ENCODE measurements at places on chromosomes 1 and 21.

DNA sequence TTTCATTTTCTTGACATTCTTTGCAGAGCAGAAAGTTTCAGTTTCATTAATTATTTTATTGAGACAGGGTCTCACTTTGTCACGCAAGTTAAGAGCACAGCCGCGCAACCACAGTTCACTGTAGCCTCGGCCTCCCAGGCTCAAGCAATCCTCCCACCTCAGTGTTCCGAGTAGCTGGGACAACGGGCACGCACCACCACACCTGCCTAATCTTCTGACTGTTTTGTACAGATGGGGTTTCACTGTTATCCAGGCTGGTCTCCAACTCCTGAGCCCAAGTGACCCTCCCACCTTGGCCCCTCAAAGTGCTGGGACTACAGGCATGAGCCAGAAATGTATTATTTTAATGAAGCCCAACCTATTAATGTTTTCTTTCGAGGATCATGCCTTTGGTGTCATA is 3.0 kb upstream of the SPATC1L start:
- DNase-seq, result no peak

DNA sequence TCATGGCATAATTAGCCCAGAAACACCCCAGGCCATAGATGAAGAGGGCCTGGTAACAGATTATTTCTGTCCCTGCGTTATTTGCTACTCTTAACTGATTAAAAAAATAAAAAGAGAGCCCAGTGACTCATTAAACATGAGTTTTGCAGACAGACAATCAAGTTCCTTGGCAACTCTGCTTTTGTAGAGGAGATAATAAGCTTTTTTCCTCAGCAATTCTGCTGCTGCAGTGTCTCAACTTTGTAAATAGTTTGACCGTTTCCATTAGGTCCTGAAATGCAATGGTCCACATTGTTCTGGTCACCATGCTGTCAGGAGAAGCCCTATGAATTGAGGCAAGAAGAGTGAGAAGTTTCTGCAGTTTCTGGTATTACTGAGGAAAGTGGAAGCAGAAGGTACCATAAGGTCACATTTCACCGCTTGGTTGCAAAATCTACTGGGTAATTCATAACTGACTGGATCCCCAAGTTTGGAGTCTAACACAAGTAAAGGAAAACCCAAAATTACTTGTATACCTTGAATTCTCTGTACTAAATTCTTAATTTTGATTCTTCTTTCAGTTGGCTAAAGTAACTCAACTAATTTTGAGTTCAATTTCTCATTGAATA is 139.5 kb downstream of the ZZZ3 start:
- no peak for DNase-seq

GRCh38 chr1:24483441-24483840 is 19.2 kb upstream of the RCAN3 start:
- no peak for DNase-seq

DNA sequence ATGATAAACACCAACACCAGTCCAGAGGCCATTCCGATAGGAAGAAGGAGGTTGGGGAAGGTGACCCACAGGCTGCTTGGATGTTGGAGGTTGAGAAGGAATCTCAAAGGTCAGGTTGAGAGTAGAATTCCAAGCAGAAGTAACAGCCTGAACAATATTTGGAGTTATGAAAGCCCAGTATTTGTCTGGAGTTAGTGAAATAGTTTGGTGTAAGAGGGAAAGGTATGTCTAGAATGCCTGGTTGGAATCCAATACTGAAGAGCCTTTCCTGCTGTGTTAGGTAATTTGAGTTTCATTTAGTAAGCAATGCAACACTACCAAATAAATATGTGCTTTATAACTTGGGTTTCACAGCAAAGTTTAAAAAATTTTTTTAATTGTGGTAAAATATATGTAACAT is 70.5 kb upstream of the MCOLN3 start:
- DNase-seq, result no peak

GRCh38 chr1:93716941-93717368 is 35.3 kb upstream of the BCAR3 start:
- no peak for DNase-seq

GRCh38 chr21:39633770-39634181 is 21.0 kb downstream of the B3GALT5 start:
- no peak for DNase-seq

DNA sequence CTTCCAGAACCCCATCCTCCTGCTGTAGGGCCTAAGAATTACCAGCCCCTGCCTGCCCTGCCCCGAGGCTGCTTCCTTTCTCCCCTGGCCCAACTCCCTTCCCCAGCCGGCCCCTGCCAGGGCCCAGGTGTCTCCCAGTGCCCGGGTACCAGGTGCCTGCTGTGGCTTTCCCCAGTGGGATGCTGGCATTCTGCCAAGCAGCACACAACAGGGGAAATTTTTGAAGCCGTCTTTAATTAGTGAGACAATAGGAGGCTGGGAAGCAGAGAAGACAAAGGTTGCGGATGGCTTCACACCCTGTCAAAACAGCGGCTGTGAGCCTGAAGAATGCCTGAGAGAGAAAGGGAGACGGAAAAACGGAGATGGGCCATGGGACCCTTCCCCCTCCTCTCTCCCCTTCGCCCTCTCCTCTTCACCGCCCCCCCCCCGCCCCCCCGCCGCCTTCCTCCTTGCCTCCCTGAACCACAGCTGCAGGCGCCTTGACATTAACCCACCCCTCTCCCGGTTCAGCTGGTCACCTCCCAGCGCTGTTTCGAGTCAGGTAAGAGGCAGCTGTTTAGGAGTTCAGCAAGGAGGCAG is 33.6 kb downstream of the LRRN2 start:
- no peak for DNase-seq

DNA sequence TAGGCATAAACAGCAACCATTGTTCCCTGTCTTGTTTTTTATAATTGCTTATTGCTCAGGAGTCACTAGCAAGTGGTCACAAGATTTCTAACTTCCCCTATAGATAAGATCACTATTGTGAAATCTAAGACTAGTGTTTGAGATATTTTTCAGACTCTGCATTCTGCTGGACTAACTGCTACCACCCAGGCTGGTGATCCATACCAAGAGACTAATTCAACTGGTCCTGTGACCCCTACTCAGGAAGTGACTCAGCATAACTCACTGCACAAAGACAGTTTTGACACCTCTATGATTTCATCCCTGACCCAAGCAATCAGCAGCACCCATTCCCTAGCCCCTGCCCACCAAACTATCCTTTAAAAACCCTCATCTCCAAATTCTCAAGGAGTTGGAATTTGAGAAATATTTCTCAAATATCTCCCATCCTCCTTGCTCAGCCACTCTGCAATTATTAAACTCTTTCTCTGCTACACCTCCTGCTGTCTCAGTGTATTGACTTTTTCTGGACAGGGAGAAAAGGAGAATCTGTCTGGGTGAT is 52.7 kb downstream of the TRIM33 start:
- DNase-seq, result no peak

DNA sequence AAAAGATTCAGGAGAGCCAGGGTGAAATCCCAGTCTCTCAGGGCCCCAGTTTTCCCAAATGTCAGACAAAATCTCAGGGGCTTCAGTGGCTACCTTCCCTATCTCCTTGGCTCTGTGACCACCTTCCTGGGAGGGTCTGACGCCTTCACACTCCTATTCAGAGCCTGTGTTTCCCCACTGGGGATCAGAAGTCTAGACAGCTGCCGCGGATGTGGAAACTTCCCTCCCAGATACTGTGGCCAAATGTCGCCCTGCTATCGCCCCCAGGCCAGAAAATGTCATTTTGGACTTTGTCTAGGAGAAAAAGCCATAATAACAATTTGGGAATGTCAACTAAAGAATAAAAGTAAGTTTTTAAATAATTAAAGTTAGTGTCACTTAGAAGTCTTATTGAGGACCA is 15.9 kb downstream of the A3GALT2 start:
- no peak for DNase-seq

DNA sequence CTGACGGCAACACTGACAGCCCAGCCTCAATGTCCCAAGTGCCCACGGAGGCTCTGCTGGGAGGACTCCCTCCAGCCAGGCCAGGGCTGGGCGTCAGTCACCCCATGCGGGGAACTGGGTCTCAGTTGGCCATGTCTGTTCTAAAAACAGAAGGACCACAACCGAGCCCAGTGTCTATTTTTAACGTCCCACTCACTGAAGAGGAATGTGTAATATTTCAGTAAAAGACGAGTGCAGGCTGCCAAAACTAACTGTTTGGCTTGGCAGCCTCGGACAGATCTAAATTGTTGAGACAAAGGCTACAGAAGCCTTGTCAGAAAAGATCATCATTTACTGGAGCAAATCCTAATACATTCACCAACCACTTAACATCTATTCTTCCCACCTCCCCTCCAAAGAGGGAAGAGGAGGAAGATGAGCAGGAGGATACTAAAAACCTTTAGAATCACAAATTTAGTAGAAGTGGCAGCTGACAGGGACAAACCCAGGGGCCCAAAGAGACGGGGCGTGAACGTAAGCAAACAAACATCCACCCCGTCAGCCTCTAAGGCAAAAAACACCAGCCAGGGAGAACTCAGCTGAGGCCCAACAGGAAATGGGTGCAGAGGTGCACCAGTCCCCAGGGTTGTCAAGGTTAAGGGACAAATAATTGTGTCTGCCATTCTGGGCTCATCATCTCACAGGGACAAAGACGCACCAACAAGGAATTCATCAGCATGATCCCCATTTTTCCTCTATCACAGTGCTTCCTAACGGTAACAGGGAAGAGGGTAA is 18.7 kb downstream of the C1orf198 start:
- DNase-seq, result no peak

GRCh38 chr1:233359431-233359830 is 31.9 kb downstream of the MAP3K21 start:
- no peak for DNase-seq

- no peak for DNase-seq
These were observed 179.9 kb upstream of the FGGY start for GRCh38 chr1:59116920-59117542.

- DNase-seq, result no peak
These were observed 12.0 kb downstream of the DENND1B start for GRCh38 chr1:197763307-197763706.

DNA sequence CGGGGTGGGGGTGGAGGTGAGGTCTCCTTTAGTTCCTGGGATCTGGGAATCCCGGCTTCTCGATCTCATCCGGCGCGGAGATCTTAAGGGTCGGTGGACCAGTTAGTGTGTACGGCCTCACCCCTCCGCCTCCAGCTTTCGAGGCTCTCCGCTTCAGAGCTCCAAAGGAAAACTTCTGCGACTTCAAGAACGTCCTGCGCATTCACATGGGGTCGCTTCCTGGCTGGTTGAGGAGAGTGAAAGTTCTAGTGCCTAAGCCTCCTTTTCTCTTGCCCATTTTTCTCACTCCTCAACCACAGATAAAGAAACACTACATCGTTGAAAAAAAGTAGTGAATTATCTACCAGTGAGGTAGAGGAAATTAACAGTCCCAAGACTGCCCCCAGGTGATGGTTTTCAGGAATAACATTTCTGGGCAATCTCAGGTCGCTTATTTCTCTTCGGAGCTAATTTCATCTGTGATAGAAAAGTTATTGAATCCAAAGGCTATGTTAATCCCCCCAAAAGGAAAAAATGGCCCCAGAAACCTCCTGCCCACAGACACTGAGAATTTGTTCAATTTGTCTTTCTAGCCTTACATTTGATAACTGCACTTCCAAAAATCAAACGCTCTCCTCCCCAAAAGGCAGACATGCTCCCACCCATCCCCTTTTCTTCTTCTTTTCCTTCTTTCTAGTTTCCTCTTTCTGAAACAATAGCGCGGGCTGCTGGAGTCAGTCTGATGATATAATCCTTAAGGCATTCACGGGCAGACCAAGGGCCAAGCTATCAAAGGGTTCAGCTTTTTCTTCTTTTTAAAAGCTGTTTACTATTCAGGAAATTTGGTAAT is 20.6 kb upstream of the TBX15 start:
- DNase-seq, result no peak

DNA sequence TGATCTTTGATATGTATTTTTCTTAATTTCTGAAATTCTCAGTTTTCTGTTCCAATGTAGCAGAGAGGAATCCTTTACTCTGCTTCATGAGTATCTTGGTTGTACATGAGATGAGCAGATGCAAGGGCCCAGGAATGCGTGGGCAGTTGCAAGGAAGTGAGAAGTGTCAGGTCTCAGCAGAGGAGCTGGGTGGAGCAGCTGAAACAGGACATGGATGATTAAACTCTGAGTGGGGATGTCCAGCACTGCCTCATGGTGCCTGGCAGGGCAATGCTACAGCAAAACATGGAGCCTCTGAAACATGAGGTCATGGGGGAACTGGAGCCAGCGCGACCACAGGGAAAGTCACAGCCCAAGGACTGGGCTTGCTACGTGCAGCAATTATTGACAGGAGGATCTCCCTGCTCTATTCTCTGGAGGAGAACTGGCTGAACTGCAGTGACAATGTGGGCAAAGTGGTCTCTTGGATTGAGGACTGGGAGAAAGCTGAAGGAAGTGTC is 48.4 kb downstream of the COLGALT2 start:
- DNase-seq, result no peak
